ENCODE measurements at places on chromosomes 3 and 15.

DNA sequence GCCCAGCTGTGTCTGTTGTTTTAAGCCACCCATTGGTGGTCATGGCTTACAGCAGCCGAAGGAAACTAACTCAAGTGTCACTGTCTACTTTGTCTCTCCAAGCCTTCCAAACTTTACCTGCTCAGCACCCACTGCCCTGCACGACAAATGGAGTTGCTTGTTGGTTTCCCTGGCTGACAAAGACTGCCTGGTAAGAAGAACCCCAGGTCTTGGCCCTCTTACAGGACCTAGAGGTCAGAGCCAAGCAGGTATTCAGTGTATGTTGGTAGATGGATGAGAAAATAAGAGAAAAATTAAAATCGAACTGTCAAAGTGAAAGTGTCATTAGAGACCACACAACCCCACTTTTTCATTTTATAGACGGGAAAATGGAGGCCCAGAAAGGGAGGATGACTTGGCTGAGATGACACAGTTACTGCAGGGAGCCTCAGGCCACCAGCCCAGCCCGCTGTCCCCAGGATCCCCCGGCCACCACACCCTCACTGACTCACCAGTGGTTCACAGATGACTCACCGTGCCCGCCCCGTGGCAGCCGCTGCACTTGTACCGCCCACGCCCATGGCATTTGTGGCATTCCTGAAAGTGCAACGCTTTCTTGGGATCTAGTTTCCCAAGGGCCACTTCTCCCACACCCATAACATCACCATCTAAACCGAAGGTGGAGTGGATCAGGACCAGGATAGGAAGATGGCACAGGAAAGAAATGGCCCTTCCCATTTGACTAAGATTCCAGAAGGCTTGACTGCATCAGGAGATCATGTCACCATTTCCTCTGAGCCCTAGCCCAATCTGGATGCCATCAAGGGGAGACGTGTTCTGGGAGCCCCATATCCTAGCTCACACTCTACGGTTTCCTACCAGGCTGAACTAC lies 15.2 kb downstream of the SSUH2 start:
- DNase-seq, result peak; percentile 26

DNA sequence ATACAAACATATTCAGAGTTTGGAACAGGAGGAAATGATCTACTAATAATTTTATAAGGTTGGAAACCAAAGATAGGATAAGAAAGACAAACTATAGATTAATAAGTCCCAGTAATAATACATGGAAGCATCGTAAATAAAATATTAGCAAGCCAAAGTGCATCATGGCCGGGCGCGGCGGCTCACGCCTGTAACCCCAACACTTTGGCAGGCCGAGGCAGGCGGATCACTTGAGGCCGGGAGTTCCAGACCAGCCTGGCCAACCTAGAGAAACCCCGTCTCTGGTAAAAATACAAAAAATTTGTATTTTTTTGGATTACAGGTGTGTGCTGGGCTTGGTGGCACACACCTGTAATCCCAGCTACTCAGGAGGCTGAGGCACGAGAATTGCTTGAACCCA lies 14.9 kb downstream of the MUC4 start:
- no peak for DNase-seq

- DNase-seq, result no peak
Measured at GRCh38 chr3:3334491-3334890, 155.0 kb upstream of the CRBN start.

DNA sequence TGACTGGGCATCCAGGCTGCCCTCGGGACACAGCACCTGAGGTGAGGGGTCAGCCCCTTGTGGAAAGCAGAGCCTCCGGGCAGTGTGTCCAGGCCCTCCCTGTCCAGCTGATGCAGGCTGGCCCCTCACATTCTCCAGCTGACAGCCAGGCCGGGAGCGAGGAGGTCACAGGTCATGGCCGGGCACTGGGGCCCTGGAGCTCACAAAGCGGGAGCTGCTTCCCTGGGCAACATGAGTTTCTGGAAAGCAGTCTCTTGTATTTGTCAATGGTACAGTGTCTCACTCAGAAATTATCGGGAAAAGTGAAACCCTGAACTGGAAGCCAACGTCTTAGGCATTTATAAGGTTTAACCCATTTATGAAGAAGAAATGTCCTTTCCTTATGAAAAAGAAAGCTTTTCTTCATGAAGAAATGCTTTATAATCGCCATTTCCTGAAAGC lies 118.5 kb downstream of the OPA1 start:
- DNase-seq, result no peak

DNA sequence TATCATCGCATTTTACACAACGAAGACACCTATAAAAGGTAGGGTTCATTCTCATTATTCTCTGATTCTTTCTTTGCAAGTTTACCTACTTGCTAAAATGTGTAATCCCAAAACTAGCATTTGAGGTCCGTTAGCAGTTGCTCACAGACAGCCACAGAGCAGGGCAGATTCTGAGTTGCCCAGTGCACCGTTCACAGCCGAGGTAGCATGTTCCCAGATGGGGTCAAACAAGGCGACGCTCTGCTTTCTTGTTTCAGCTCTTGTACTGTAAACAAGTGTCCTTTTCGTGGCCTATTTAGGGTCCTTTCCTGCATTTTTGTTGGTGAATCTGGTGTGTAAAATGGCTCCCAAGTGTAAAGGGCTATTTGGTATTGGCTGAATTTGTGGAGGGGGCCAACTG lies 3.1 kb downstream of the PPP1R2 start:
- DNase-seq, result no peak

GRCh38 chr15:64562003-64562640 lies 101.7 kb downstream of the ZNF609 start:
- no peak for DNase-seq

GRCh38 chr3:171358881-171359198 lies 101.4 kb downstream of the TNIK start:
- no peak for DNase-seq

DNA sequence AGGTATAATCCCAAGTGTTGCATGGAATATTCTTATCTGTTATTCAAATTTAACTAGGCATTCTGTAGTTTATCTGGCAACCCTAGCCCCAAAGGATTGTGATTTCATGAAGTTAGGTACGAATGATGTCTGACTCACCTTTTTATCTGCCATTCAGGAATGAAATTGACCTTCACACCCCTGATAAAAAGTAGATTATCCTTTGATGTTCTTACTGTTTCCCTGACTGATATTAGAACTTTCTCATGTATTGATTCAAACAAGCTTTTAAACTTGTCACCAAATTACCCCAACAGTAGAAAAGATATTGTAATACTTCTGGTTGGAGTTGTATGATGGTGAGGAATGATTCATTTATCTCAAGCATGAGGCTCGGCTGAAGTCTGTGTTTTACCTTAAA lies 43.6 kb upstream of the CADPS start:
- no peak for DNase-seq

DNA sequence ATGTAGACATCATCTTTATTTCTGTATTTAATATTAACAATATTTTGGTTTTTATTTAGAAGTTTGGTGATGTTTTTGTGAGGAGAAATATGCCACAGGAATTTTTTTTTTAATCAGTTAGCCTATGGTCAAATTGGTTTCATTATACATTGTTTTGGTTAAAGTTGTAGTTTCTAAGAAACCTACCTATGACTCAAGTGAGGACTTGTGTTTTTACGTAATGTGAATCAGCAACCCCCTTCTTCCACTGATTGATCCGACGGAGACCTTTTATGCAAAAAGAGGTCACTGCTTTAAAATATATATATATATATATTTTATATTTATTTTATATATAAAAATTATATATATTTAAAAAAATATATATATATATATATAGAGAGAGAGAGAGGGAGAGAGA lies 698.1 kb downstream of the FHIT start:
- no peak for DNase-seq

GRCh38 chr15:66775127-66776105 lies 73.4 kb downstream of the SMAD6 start:
- DNase-seq, result no peak

GRCh38 chr3:40313975-40314860 lies 4.7 kb downstream of the EIF1B start:
- no peak for DNase-seq

GRCh38 chr3:118772547-118773011 lies 262.1 kb downstream of the IGSF11 start:
- DNase-seq, result no peak

Data from stimulated activated CD4-positive, alpha-beta T cell treated with anti-CD3 and anti-CD28 coated beads, TNF-alpha, amount 100 ng/mL, for 24 hours (primary cell).